Right renal pelvis (tissue), 4 donors: ENCODE measurements at places on chromosomes 2 and 18.

DNA sequence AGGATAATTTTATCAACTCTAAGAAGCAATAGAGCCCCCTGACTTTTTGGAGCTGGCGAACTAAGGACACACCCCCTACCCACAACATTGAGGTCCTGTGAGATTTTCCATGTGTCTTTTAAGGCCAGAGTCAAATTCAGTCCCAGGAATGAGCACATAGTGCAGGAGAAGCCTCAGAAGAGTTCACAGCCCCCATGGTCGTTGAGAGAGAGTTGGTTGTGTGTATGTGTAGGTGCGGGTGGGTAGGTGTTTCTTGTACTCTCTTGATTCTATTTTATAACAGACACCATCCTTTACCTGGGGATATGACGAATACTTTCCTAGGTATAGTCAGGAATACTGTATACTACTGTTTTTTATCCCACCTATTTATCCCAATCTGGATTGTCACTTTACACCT, 8.6 kb downstream of the LRATD1 start:
- no peak for DNase-seq

DNA sequence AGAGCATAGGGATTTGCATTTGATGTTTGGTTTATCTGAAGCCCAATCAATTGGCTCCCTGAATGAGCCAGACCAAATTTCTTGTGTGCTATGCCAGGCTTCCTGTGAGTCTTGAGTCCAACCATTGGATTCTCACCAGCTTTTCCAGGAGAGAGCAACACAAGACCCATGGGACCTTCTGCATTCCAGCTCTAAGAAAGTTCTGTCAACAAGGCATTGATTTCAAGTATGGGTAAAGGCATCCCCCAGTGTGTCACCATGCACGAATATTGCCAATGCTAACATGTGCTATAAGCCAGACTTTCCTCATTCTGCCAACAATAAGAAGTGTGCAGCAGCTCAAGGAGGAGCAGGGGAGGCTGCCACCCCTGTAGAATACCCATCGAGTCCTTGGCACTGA, 266.6 kb downstream of the ETAA1 start:
- DNase-seq: no peak

GRCh38 chr2:218962859-218963492, 3.5 kb downstream of the CDK5R2 start:
- DNase-seq: peak; percentile 70

DNA sequence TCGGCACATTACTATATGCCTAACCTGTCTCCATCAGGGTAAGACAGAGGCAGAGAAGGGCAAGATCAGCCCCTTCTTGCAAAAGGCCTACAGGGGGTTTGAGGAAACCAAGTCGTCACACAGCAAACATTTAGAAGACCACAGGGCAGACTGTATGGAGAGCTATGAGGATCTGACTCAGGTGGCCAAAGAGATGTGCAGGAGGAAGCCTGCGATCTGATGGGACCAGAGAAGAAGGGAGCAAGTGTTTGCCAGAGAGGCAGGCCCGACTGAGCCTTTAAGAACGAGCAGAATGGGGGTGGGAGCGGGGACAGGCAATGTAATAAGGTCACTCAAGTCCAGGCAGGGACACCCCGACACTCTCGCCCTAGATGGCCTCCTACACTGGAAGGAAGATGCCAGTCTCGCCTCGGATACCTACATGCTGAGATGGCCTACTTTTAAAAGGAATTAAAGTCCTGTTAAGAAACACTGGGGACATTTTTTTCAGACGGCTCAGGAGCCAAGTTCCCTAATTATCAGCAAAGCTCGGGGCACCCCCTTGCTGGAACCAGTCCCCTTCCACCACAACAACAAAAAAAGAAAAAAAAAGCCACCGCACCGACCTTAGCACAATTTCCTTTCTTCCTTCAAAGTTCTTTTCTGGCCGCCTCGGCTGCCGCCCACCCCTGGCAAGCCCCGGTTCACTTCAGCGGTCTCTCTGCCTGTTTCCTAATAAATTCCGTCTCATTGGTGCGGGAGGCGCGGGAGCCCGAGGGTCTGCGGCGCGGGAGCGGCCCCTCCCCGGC, 1.5 kb downstream of the SFXN5 start:
- DNase-seq: no peak

DNA sequence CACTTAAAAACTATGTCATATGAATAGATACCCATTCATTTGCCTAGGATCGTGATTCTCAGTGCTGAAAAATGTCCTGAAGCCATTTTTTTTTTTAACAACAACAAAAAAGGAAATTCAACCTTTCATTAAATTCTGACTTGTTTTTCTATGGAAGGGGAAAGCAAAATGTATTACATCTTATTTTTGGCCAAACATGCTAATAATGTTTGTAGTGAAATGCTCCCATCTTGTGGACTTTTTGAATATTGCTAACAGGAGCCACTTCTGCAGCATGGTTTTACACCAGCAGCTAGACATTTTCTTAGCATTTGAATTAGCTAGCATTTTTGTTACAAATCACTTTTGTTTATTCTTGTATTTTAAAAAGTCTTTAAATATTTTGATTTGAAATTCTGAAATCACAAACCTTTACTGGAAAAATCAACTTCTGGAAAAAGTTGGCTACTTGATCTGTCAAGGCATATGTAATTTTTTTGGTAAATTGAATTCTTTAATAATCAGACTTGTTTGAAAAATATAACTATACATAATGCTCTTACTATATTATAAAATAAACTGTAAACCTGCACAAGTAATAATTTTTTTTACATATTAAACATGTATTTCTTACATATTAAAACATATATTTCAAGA, 75.8 kb downstream of the KIDINS220 start:
- peak; percentile 13 for DNase-seq

DNA sequence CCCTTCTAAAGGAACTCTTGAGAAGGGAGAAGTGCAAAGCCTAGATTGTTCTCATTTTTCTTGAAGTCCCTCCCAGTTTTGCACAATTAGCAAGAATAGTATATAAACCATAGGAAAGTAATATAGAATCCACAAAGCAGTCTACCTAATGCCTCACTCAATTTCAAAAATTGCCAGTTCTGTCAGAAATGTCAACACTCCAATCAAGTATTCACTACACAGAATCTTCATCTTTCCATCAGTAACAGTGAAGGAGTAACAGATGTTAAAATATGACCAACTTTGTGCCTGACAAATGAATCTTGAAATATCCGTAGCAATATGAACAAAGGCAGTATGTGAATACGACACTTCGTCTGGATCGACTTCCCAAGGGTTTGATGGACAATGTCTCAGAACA, 56.3 kb downstream of the RBMS1 start:
- DNase-seq: no peak

DNA sequence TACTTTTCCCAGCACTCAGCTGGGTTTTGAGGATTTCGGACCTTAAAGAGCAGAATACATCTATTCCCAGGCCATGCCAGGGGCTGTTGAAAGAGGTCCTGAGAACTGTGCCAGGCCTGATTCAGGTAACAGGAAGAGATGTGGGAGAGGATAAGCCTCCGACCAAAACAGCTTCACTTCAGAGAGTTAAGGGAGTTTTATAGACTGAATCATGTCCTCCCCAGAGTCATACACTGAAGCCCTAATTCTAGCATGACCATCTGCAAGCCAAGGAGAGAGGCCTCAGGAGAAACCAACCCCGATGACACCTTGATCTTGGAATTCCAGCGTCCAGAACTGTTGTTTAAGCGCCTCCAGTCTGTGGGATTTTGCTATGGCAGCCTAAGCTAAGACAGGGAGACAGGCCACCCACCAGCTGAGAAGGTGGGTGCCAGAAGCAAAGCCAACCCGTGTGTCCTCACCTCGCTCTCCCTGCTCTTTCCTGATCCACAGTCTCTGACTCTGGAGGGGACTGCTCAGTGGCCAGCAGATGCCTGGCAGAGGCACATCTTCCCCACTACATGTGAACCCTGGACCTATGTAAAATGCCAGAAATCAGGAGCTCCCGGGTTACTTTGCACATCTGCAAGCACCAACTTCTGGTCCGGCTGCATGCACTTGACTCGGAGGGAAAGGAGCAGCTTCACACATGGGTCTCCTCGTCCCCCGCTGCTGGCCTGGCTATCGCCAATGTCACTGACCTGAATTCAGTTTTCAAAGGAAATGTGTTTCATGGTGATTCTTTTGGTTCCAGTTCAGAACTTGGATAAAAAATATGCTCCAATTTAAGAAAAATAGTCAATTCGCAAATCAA, 116.8 kb upstream of the EPC2 start:
- DNase-seq: no peak

DNA sequence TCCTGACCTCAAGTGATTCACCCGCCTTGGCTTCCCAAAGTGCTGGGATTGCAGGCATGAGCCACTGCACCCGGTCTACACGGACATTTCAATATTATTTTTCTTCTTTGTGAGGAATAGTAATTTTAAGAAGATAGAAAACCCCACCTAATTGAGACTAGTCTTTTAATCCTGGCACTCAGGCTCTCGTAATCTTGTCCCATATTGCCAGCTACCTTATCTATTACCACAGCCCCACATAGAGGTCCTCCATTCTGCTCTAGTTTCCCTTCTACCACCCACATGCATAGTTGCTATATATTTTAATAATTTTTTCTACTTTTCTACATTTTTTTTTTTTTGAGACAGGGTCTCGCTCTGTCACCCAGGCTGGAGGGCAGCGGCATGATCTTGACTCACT, 9.5 kb upstream of the USP14 start:
- DNase-seq: no peak

GRCh38 chr2:150677551-150677950, 190.1 kb upstream of the RND3 start:
- DNase-seq: no peak

GRCh38 chr18:72830109-72830508, 37.7 kb downstream of the NETO1 start:
- peak; percentile 37 for DNase-seq

DNA sequence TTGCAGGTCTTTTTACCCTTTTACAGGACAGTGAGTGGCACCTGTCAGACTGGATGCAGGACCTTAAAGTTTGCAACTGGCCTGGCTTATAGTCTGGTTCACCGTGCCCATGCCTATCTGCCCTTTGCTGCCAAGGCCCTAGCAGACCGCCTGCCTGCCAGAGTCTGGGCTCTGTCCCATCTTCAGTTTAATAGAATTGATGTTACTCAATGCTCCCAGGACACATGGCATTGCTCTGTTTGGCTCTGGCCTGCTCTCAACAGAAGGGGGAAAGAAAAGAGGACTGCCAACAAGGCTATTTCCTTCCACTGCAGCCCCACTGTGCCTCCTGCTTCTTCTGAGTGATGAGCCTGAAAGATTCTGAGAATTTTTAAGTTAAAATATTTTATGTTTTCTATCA, 25.6 kb upstream of the TMEM178A start:
- DNase-seq: no peak

GRCh38 chr2:183426825-183427224, 302.6 kb downstream of the NUP35 start:
- no peak for DNase-seq

- no peak for DNase-seq
These were observed 89.9 kb upstream of the CD226 start for GRCh38 chr18:70037431-70038061.

GRCh38 chr2:129318581-129319421, 660.7 kb upstream of the RAB6C start:
- no peak for DNase-seq

GRCh38 chr2:241849616-241850543, 8.8 kb downstream of the PDCD1 start:
- no peak for DNase-seq

DNA sequence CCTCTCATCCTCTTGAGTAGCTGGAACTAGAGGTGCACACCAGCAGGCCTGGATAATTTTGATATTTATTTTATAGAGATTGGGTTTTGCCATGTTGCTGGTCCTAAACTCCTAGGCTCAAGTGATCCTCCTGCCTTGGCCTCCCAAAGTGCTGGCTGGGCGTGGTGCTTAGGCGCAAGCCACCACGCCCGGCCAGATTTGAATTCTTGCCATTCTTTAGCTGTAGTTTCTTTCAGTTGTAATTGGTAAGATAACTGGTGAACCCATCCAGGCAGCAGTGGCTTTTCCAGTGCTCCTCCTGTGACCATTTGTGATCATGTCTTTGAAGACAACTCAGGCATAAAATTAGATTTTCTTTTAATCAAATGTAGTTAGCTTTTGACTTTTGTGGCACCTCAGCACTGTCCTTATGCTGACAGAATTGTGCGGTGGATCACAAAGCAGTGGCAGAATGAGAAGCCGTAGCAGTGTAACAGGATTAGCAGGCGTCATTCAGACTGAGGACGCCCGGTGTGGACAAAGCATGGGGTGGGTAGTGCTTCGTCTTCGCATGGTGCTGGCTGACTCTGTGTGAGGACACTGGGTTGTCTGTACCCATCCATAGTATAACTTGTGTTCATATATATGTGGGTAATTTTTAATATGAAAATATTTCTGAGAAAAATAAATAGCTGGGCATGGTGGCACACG, 30.0 kb upstream of the TOGARAM2 start:
- no peak for DNase-seq

- no peak for DNase-seq
These were observed 247.5 kb downstream of the TFCP2L1 start for GRCh38 chr2:121037480-121037879.

DNA sequence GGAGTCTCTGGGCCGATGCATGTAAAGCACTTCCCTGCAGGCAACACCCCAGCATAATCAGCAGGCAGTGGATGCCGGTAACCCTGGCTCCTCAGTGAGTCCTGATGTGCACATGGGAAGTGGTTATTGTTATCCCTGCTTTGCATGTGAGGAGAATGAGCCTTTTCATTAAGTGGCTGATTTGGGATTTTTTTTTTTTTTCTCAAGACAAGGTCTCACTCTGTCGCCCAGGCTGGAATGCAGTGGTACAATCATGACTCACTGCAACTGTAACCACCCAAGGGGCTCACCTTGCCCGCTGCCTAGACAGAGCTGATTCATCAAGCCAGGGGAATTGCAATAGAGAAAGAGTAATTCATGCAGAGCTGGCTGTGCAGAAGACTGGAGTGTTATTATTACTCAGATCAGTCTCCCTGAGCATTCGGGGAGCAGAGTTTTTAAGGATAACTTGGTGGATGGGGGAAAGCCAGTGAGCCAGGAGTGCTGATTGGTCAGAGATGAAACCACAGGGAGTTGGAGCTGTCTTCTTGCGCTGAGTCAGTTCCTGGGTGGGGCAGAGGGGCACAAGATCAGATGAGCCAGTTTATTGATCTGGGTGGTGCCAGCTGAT, 95.4 kb downstream of the SOCS6 start:
- no peak for DNase-seq

- DNase-seq: no peak
These were observed 63.4 kb upstream of the ARHGAP28 start for GRCh38 chr18:6666012-6666685.

DNA sequence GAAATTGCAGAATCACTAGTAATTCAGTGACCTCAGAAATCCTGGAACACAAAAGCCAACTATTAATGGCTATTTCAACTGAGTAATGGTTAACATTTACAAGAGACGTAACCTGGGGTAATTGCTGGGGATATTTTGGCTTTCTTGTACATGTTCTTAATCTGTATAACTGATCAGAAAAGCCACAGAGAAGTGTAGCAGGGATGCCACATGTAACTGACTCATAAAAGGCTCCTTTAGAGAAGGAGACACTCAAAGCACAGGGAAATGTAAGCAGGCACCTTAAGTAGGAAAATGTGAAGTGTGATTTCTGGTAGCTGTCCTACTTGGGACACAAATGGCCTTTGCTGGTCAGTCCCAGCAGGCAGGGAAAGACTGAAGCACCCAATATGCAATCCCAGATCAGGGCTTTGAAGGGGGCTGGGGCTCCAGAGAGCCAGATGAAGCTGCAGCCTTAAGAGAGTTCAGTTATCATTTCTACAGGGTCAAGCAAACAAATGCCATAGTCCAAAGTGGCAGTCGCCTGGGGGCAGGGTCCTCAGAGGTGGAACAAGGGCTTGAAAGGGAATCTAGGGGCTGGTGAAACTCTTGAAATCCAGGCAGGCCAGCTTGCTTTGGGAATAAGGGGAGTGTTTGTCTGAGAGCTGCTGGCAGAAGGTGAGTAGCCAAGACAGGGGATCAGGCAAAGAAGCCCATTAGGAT, 7.2 kb upstream of the SPOPL start:
- no peak for DNase-seq
